Thoracic aorta (tissue), 2 donors: ENCODE measurements at places on chromosomes 3 and 15. TPM values are rescaled to one million over a fixed set of nuclear protein-coding genes. Genes with fewer than 3 reads are reported as not detected.
A peak's percentile ranks its signal among the peaks of the same experiment; 100 is the strongest.

CIB2 gene
- 7.9 TPM for total RNA-seq

- H3K4me3 ChIP-seq = no peak overlapping the region
- no peak overlapping the region for H3K27ac ChIP-seq
- H3K36me3 ChIP-seq = no peaks in the 10 kb centered on the region
- H3K27me3 ChIP-seq = no peaks in the 10 kb centered on the region
- no peak for DNase-seq
Observed at GRCh38 chr3:143483214-143483613, 363.6 kb downstream of the CHST2 start.

DNA sequence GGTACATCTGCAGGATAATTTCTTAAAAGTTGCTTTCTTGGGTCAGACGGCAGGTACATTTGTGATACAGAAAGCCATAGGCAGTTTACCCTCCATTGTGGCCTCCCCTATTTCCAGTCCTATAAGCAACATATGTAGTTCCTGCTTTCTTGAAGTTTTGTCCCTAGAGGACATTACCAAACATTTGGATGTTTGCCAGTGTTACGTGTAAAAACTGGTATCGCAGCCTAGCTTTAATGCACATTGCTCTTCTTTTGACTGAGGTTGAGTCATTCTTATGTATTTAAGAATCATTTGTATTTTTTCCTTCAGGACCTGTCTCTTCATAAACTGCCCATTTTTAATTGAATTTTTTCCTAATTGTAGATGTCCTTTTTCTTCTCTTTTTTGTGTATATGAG is 114.3 kb downstream of the DIPK2A start:
- H3K4me3 ChIP-seq = no peak overlapping the region
- no peaks in the 10 kb centered on the region for H3K4me1 ChIP-seq

DNA sequence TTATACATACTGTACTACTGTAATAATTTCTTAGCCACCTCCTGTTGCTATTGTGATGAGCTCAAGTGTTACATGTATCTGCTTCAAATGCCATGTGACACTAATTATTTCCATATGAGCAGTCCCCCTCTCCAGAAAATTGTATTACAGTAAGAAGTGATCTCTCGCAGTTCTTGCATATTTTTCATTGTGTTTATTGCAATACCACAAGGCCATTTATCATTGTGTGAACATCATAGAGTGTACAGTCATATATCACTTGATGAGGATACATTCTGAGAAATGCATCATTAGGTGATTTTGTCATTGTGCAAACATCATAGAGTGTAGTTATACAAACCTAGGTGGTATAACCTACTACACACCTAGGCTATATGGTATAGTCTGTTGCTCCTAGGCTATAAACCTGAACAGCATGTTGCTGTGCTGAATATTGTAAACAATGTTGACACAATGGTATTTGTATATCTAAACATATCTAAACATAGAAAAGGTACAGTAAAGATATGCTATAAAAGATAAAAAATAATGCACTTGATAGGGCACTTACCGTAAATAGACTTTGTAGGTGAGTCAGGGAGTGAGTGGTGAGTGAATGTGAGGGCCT is 189.6 kb upstream of the MLF1 start:
- no peak overlapping the region for H3K4me3 ChIP-seq
- DNase-seq = no peak
- H3K27me3 ChIP-seq = no peaks in the 10 kb centered on the region
- no peaks in the 10 kb centered on the region for H3K36me3 ChIP-seq
- H3K27ac ChIP-seq = no peak overlapping the region
- no peaks in the 10 kb centered on the region for H3K4me1 ChIP-seq

CISH gene
- total RNA-seq = 4.1 TPM

DNA sequence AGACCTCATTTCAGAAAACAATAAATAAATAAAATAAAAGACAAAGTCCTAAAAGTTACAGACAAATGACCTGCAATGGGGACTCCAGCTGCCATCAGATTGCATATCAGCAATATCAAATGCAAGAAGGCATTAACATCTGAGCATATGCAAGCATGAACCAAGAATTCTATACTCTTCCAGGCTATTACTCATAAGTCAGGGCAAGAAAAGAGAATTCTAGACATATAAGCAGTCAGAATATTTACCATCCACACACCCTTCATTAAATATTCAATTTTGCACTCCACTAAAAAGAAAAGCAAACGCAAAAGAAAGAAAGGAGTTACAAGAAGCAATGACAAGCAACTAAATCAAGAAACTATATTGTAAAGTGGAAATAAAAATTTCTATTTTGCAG is 21.1 kb downstream of the PLA2G4F start:
- H3K27ac ChIP-seq = no peak overlapping the region
- DNase-seq = no peak
- H3K36me3 ChIP-seq = no peaks in the 10 kb centered on the region
- H3K4me3 ChIP-seq = no peak overlapping the region

GRCh38 chr3:12965999-12966846 is 107.0 kb downstream of the IQSEC1 start:
- no peaks in the 10 kb centered on the region for H3K27me3 ChIP-seq
- DNase-seq = no peak
- peak overlapping the region; percentile 82 for H3K4me3 ChIP-seq
- H3K4me1 ChIP-seq = peaks cover 54% of the 10 kb centered on the region

GRCh38 chr3:15731024-15731423 is 66.8 kb downstream of the ANKRD28 start:
- H3K4me1 ChIP-seq = peaks cover 3% of the 10 kb centered on the region
- peaks cover 11% of the 10 kb centered on the region for H3K36me3 ChIP-seq
- DNase-seq = no peak
- H3K27ac ChIP-seq = no peak overlapping the region
- no peak overlapping the region for H3K4me3 ChIP-seq
- H3K27me3 ChIP-seq = no peaks in the 10 kb centered on the region

ABI3BP gene
- 46.8 TPM for total RNA-seq

DNA sequence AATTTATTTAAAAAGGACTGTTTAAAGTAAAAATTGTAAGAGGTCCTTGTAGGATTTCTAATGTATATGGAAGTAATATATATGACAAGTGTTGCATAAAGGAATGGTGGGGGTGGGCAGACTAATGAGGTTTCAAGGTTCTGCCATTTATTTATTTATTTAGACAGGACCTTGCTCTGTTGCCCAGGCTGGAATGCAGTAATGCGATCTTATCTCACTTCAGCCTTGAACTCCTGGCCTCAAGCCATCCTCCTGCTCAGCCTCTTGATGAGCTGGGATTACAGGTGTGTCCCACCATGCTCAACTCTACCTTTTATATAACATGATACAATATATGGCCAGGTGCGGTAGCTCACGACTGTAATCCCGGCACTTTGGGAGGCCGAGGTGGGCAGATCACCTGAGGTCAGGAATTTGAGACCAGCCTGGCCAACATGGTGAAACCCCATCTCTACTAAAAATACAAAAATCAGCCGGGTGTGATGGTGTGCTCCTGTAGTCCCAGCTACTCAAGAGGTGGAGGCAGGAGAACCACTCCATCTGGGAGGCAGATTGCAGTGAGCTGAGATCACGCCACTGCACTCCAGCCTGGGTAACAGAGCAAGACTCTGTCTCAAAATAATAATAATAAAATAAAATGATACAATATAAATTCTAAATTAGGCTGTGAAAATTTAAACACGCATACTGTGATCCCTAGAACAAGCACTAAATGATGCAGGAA is 33.8 kb upstream of the IGF2BP2 start:
- no peaks in the 10 kb centered on the region for H3K4me1 ChIP-seq
- H3K36me3 ChIP-seq = no peaks in the 10 kb centered on the region
- H3K4me3 ChIP-seq = no peak overlapping the region
- H3K27ac ChIP-seq = no peak overlapping the region
- DNase-seq = no peak
- H3K27me3 ChIP-seq = no peaks in the 10 kb centered on the region

GRCh38 chr15:81485806-81486205 is 111.8 kb upstream of the TMC3 start:
- no peak overlapping the region for H3K4me3 ChIP-seq
- no peak overlapping the region for H3K27ac ChIP-seq
- peaks cover 8% of the 10 kb centered on the region for H3K4me1 ChIP-seq

AADACL2 gene
- not detected for total RNA-seq

GRCh38 chr3:5071061-5071460 is 51.0 kb upstream of the ARL8B start:
- no peak overlapping the region for H3K27ac ChIP-seq
- peaks cover 9% of the 10 kb centered on the region for H3K4me1 ChIP-seq
- no peak overlapping the region for H3K4me3 ChIP-seq
- no peaks in the 10 kb centered on the region for H3K27me3 ChIP-seq
- H3K36me3 ChIP-seq = no peaks in the 10 kb centered on the region

- no peaks in the 10 kb centered on the region for H3K27me3 ChIP-seq
- no peaks in the 10 kb centered on the region for H3K36me3 ChIP-seq
- H3K4me1 ChIP-seq = no peaks in the 10 kb centered on the region
- H3K27ac ChIP-seq = no peak overlapping the region
Observed at GRCh38 chr15:69659454-69660050, 206.9 kb downstream of the RPLP1 start.

DISP2 gene
- 0.21 TPM for total RNA-seq

DNA sequence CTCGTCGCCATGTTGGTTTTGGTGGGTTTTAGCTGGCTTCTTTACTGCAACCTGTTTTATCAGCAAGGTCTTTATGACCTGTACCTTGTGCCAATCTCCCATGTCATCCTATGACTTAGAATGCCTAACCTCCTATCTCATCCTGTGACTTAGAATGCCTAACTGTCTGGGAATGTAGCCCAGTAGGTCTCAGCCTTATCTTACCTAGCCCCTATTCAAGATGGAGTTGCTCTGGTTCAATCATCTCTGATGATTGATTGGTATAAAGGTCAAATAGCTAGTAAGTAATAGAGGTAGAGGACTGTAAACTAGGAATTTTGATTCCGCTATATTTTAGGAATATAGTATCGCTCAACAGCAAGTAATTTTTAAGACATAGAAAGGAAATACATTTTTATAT is 1.3 kb upstream of the ACKR2 start:
- H3K4me3 ChIP-seq = no peak overlapping the region
- no peaks in the 10 kb centered on the region for H3K36me3 ChIP-seq
- DNase-seq = no peak
- peaks cover 7% of the 10 kb centered on the region for H3K4me1 ChIP-seq

DNA sequence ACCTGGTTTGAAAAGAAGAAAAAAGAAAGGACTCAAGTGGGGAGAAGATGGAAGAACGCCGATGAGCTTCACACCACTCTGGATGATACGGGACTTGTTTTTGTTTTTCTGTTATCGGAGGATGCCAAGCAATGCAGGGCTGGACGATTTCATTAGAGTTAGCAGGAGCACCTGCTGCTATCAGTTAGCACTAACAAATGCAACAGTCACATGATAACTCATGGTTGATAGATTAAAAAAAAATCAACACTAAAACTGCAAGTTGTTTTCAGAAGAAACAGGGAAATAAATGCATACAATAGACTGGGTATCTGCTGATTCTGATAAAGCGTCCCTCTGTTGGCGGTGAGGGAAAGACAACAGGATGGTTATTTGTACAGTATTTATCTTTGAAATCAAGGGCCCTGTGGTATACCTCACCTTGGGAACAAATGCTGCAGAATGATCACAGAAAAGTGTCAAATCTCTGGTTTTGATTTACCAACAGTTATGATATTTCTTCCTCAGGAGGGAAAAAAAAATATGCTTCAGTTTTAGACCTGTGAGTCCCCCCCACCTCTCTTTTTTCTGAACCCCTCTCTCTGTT is 575.1 kb downstream of the FOXP1 start:
- H3K27me3 ChIP-seq = no peaks in the 10 kb centered on the region
- no peaks in the 10 kb centered on the region for H3K36me3 ChIP-seq
- DNase-seq = no peak

GRCh38 chr3:185205865-185206264 is 48.0 kb downstream of the EHHADH start:
- no peaks in the 10 kb centered on the region for H3K4me1 ChIP-seq
- no peaks in the 10 kb centered on the region for H3K36me3 ChIP-seq
- no peaks in the 10 kb centered on the region for H3K27me3 ChIP-seq
- no peak overlapping the region for H3K4me3 ChIP-seq

GRCh38 chr3:7518456-7518855 is 657.5 kb downstream of the GRM7 start:
- H3K36me3 ChIP-seq = no peaks in the 10 kb centered on the region
- H3K4me3 ChIP-seq = no peak overlapping the region
- no peak overlapping the region for H3K27ac ChIP-seq
- H3K27me3 ChIP-seq = no peaks in the 10 kb centered on the region
- DNase-seq = no peak

GRCh38 chr3:69085833-69086722 is 1.3 kb downstream of the ARL6IP5 start:
- DNase-seq = peak; percentile 88
- peak overlapping the region; percentile 96 for H3K27ac ChIP-seq
- H3K36me3 ChIP-seq = no peaks in the 10 kb centered on the region
- H3K27me3 ChIP-seq = no peaks in the 10 kb centered on the region
- peak overlapping the region; percentile 96 for H3K4me3 ChIP-seq

GRCh38 chr3:69697381-69697780 is 41.9 kb upstream of the MITF start:
- DNase-seq = no peak
- H3K36me3 ChIP-seq = no peaks in the 10 kb centered on the region
- no peaks in the 10 kb centered on the region for H3K4me1 ChIP-seq
- H3K4me3 ChIP-seq = no peak overlapping the region
- no peak overlapping the region for H3K27ac ChIP-seq

- no peaks in the 10 kb centered on the region for H3K27me3 ChIP-seq
- no peak overlapping the region for H3K27ac ChIP-seq
- H3K4me1 ChIP-seq = peaks cover 3% of the 10 kb centered on the region
- H3K4me3 ChIP-seq = no peak overlapping the region
- no peaks in the 10 kb centered on the region for H3K36me3 ChIP-seq
- no peak for DNase-seq
Observed at GRCh38 chr15:32877252-32878019, 159.6 kb downstream of the GREM1 start.

DNA sequence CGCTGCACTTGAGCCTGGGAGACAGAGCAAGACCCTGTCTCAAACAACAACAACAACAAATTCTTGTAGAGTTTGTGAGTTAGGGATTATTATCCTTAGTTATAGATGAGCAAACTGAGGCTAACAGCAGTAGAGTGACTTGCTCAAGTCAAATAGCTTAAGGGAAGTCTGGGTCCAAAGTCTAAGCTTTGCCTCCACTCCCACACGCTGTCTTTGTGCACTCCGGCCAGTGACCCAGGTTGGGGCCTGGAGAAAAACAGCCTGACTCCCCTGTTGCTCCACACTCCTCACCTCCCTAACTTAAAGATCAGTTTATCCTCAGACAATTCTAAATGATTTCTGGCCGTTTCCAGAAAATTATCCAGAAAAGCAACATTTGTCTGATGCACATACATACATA is 9.2 kb upstream of the SIN3A start:
- no peaks in the 10 kb centered on the region for H3K36me3 ChIP-seq
- DNase-seq = no peak
- H3K27me3 ChIP-seq = no peaks in the 10 kb centered on the region
- no peak overlapping the region for H3K4me3 ChIP-seq
- no peak overlapping the region for H3K27ac ChIP-seq
- peaks cover 15% of the 10 kb centered on the region for H3K4me1 ChIP-seq

GRCh38 chr3:149527531-149528339 is 53.2 kb downstream of the TM4SF4 start:
- H3K4me1 ChIP-seq = peaks cover 15% of the 10 kb centered on the region
- H3K27me3 ChIP-seq = no peaks in the 10 kb centered on the region
- no peak overlapping the region for H3K4me3 ChIP-seq
